ENCODE measurements at places on chromosomes 5 and 9. TPM values are rescaled to one million over a fixed set of nuclear protein-coding genes. Genes with fewer than 3 reads are reported as not detected.

The ECM2 gene
- total RNA-seq: 2.7 TPM

The IFNA21 gene
- total RNA-seq: not detected

The ROPN1L gene
- total RNA-seq: 0.38 TPM

The INSL4 gene
- total RNA-seq: not detected

The MEIKIN gene
- total RNA-seq: not detected

The MFAP3 gene
- 77.8 TPM for total RNA-seq

The TMEM215 gene
- total RNA-seq: not detected

The ZNF474 gene
- total RNA-seq: not detected

The GTF3C5 gene
- 31.3 TPM for total RNA-seq

The GABRA1 gene
- not detected for total RNA-seq

The DROSHA gene
- total RNA-seq: 31.6 TPM

All from regular cardiac myocyte (primary cell).